Thoracic aorta endothelial cell (primary cell): ENCODE measurements at places on chromosomes 16 and 17. TPM values are rescaled to one million over a fixed set of nuclear protein-coding genes. Genes with fewer than 3 reads are reported as not detected.

The TPSB2 gene
- total RNA-seq: not detected in 2 replicates

The ASPSCR1 gene
- 15.8 and 19.1 TPM in 2 replicates for total RNA-seq

The PRMT7 gene
- 37.4 and 42.7 TPM in 2 replicates for total RNA-seq

The CIAO3 gene
- 24.5 and 28.3 TPM in 2 replicates for total RNA-seq

The IGFBP4 gene
- total RNA-seq: 151 and 189 TPM in 2 replicates

The CDH1 gene
- total RNA-seq: not detected in 2 replicates

The ABCC1 gene
- total RNA-seq: 47.9 and 55.3 TPM in 2 replicates

The POLR3E gene
- 38.2 and 42.1 TPM in 2 replicates for total RNA-seq

The PSMD11 gene
- total RNA-seq: 187 and 214 TPM in 2 replicates

The GPR142 gene
- total RNA-seq: not detected in 2 replicates

The SCNN1B gene
- not detected in 2 replicates for total RNA-seq

The MYH11 gene
- total RNA-seq: not detected in 2 replicates

The ANKS4B gene
- not detected in 2 replicates for total RNA-seq

The UMOD gene
- not detected in 2 replicates for total RNA-seq

The SLC38A7 gene
- 24.1 and 30.4 TPM in 2 replicates for total RNA-seq

The CLEC10A gene
- not detected in 2 replicates for total RNA-seq

The MFAP4 gene
- not detected in 2 replicates for total RNA-seq

The OTOA gene
- 0.07 TPM in 1 of 2 replicates, not detected in the other for total RNA-seq

The CCDC154 gene
- 0.07 TPM in 1 of 2 replicates, not detected in the other for total RNA-seq

The RPRML gene
- total RNA-seq: not detected in 2 replicates

The ATAD5 gene
- total RNA-seq: 17.3 and 19.4 TPM in 2 replicates

The ZFHX3 gene
- 7.6 and 10.3 TPM in 2 replicates for total RNA-seq

The RND2 gene
- 0.14 and 0.27 TPM in 2 replicates for total RNA-seq

The KRT36 gene
- not detected in 2 replicates for total RNA-seq

The MT1H gene
- total RNA-seq: not detected in 2 replicates

The KRTAP16-1 gene
- not detected in 2 replicates for total RNA-seq

The MT4 gene
- not detected in 2 replicates for total RNA-seq

The TLCD3B gene
- total RNA-seq: 0.07 and 0.13 TPM in 2 replicates

The GLP2R gene
- total RNA-seq: not detected in 2 replicates

The CD7 gene
- total RNA-seq: not detected in 2 replicates

The NAGS gene
- total RNA-seq: 1.7 and 4.3 TPM in 2 replicates

The PRKAR1A gene
- 260 and 268 TPM in 2 replicates for total RNA-seq

The RNF157 gene
- total RNA-seq: 0.22 and 0.93 TPM in 2 replicates

The SLC38A8 gene
- total RNA-seq: not detected in 2 replicates

The PLEKHH3 gene
- 5.2 and 7.4 TPM in 2 replicates for total RNA-seq

The SMYD4 gene
- total RNA-seq: 10.8 and 14.1 TPM in 2 replicates

The CDRT4 gene
- 4.9 and 14.3 TPM in 2 replicates for total RNA-seq

The TLCD1 gene
- 0.93 and 1.0 TPM in 2 replicates for total RNA-seq

The DLX3 gene
- not detected in 2 replicates for total RNA-seq

The TSPAN10 gene
- total RNA-seq: 0.14 and 0.53 TPM in 2 replicates

The MT1A gene
- total RNA-seq: 3.2 and 5.6 TPM in 2 replicates

The NPB gene
- 0.13 and 0.22 TPM in 2 replicates for total RNA-seq

The OR4D1 gene
- not detected in 2 replicates for total RNA-seq

The SPNS3 gene
- total RNA-seq: 0.22 TPM in 1 of 2 replicates, not detected in the other

The CSH1 gene
- not detected in 2 replicates for total RNA-seq

The ABCC12 gene
- not detected in 2 replicates for total RNA-seq

The BTBD17 gene
- under 0.01 TPM in 1 of 2 replicates, not detected in the other for total RNA-seq
